ENCODE measurements at places on chromosomes 11 and 22.

- DNase-seq: no peak
Observed at GRCh38 chr11:105372206-105372605, 232.6 kb upstream of the CARD18 start.

- DNase-seq: no peak
Observed at GRCh38 chr11:68350759-68351449, 38.5 kb downstream of the LRP5 start.

GRCh38 chr11:69822676-69823494, 3.7 kb upstream of the FGF3 start:
- DNase-seq: no peak

GRCh38 chr22:24400726-24401596, 26.4 kb upstream of the ADORA2A start:
- DNase-seq: no peak

GRCh38 chr11:62842171-62842741, 2.9 kb upstream of the WDR74 start:
- no peak for DNase-seq

- DNase-seq: no peak
Observed at GRCh38 chr11:2933375-2934020, 4.3 kb upstream of the PHLDA2 start.

- DNase-seq: no peak
Observed at GRCh38 chr22:46604306-46604690, 15.9 kb upstream of the GRAMD4 start.

DNA sequence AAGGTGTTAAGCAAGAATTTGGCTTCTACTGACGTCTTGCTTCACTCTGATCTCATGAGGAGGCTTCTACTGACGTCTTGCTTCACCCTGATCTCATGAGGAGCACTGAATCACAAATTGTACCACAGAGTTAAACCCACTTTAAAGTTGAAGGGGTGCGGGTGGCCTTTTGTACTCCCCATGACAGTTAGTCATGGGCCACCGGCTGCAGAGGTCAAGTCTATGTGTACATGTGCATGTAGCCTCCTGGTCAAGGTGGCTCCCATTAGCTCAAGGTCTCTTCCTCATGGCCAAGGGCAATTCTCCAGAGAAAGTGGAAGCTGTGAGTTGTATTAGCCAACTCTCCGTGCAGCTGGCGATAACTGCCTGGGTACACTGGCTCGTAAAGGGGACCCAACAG, 23.1 kb upstream of the FZD4 start:
- no peak for DNase-seq
